Renal cortical epithelial cell (primary cell): ENCODE measurements at places on chromosomes 2 and 18.

DNA sequence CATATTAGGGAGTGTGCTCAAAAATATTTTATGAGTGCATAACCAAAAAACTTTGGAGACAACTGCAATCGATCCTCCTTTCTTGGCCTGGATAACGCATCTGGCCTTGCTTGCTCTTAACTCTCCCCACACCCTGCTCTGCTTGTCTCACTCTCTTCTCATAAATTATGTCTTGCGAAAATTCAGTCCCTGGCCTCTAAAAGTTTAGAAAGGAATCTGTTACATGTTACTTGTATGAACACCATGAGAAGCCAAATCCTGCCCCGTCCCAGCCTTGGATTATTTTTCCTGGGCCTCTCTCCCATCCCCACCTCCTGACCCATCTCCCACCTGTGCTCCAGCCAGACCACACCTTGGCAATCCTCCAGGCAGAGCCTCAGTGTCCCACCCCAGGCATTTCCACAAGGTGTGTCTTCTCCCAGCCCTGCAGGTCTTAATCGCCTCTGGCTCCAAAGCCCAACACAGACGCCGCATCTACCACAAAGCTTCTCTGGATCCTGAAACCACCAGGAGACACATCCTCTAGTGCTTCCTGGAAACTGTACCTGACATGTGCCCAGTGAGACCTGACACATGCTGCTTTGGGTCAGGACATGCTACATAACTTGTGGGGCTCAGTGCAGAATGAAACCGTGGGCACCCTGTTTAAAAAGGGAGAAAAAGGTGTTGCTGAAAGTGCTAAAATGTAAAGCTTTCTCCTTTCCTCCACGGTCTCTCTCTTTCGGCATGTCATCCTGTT is 99.6 kb upstream of the ST3GAL5 start:
- DNase-seq: no peak

DNA sequence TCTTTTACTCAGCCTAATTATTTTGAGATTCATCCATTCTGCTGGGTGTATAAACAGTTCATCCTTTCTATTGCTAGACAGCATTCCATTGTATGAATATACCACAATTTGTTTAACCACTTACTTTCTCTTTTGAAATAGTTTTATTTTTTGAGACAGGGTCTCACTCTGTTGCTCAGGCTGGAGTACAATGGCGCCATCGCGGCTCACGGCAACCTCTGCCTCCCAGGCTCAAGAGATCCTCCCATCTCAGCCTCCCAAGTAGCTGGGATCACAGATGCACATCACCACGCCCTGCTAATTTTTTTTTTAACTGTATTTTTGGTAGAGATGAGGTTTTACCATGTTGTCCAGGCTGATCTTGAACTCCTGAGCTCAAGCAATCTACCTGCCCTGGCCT is 54.5 kb downstream of the USP37 start:
- DNase-seq: no peak

- no peak for DNase-seq
These were observed 146.3 kb upstream of the CELF4 start for GRCh38 chr18:37711766-37712505.

- no peak for DNase-seq
These were observed 110.6 kb downstream of the UPP2 start for GRCh38 chr2:158212301-158212700.

DNA sequence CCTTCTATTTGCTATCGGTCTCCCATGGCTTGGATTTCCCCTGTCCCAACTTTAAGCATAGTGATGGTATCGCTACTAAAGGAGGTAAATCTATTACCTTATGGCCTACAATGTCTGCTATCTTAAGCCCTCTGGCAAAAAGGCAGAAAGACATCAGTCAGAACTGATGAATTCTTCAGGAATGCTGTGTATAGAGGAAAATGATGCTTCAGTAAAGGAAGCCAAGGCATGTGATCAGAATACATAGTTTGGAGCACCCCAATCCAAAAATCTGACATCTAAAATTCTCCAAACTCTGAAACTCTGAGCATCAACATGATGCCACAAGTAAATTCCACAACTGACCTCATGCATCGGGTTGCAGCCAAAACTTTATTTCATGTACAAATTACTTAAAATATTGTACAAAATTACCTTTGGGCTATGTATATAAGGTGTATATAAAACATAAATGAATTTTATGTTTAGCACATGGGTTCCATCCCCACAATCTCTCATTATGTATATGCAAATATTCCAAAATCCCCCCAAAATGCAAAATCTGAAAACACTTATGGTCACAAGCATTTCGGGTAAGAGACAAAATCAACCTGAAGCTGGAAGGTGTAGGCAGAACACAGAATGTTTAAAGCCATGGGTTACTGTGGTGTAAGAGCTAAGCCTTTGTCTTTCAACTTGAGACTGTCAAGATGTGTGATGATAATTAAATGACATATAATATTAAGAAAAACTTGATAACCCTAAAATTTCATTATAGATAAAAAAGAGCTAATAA is 66.2 kb downstream of the CUL3 start:
- peak; percentile 22 for DNase-seq

- DNase-seq: no peak
These were observed 139.8 kb downstream of the GPD2 start for GRCh38 chr2:156576005-156576404.

- DNase-seq: no peak
These were observed 201.7 kb upstream of the STON1 start for GRCh38 chr2:48328159-48328809.

DNA sequence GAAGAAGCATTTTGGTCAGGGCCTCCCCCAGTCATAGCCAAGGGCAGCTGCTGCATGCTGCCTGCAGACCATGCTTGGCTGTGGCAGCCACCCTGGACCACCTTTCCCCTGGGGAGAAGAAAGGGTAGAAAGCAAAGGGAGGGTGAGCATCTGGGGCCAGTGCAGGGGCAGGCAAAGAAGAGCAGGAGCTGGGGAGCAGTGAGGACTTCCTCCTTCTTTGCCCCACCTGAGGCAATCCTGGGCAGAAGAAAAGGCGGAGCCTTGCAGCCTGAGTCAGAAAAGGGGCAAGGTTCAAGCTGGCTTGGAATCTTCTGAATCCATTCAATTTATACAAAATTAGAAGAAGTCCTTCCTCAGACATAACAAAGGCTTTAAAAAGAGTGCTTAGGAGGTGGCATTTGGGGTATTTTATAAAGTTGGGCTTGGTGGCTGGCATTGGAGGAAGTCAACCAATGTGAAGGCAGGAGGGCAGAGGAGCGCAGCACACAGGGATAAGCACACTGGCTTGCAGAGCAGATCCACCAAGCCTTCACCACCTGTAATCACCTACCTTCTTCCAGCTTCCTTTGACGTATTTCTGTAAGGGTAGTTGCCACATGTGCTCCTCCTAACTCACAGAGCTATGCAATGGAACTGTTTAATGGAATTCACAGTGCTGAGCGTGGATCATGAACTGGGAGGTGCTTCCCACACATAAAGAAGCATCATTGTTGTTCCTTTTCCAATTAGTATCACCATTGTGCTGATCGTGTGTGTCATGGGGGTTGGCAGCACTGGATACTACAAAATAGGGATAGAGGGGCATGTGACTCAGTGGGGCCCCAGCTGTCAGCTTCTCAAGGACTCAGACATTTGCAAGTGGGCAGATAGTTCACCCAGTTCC is 154.4 kb upstream of the EPAS1 start:
- peak; percentile 50 for DNase-seq

DNA sequence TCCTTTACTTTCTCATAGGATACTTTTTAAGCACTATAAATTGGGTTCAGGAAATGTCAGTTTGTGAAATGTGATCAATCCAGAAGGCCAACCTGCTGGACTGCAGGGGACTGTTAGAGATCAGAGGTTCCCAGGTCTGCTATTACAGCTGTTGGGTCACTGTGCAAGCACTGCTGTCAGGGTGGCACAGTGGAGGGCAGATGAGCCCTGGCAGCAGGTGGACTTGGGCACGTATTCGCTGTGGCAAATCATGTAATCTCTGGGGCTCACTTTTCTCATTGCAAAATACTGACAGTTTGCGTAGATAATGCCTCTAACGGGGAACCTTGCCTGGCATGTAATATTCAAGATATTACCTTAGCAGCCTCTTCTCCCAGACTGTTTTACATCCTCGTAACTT is 18.1 kb downstream of the RAB31 start:
- DNase-seq: no peak

DNA sequence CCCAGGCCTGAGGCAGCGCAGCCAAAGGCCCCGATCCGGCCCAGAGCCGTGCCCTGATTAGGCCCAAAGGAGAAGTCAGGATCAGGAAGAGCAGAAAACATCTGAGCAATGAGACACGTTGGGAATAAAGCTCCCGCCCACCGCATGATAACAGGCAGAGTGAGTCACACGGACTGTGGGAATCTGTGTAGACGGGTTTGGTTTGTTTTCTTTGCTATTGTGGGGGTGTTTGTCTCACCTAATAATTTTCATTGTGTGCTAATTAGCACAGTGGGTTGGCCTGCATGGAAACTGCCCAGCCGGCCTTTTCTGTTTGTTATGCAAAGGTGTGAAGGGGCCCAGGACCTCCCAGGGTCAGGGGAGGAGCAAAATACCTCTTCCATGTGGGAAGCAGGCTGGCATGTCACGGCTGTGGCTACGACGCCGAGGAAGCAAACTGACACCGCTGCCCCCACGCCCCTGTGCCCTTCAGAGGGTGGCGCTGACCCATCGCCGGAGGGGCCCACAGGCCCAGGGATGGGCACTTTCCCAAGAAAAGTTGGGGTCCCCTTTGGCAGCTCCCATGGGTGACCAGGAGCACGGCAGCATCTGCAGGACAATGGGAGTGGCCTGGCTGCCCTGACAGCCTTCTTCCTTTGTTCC is 68.4 kb upstream of the CTDP1 start:
- DNase-seq: peak; percentile 49

GRCh38 chr18:74446631-74447403 is 10.3 kb downstream of the DIPK1C start:
- no peak for DNase-seq

GRCh38 chr2:196809260-196809659 is at the start of gene C2orf66:
C2orf66 (minus strand) TSS chr2:196809355; CDS start chr2:196809336, 19 bp downstream.
- DNase-seq: no peak
